ENCODE measurements at places on chromosomes 4 and X.

DNA sequence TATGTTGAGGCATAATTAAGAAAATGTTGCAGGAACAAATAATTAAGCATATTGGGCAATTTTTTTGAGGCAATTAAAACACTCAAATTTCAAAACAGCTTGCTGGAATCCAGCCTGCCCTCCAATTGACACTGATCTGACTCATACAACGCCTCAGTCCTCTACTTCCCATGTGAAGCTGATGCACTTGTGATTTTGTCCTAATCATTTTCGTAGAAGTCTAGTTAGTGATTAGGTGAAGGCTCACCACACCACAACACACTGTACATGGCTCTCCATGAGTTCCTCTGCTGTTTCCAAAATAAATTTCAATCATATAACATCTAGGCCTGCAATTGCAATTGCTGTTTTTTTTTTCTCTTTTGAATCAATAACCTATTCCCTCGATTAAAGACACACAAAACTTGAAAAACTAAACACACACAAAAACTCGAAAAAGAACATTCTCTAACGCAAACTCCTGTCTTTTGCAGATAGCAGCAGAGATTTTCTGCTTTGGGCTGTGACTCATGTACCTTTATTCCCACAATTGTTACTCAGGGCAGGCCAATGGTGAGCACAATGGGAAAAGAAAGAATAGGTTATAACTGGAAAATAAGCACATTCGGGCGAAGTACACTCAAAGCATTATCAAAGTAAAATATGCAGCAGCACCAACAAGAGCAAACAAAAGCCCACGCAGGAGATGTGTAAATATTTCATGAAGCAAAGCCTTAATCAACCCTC is 1.7 kb downstream of the GPRIN3 start:
- no peak for DNase-seq

DNA sequence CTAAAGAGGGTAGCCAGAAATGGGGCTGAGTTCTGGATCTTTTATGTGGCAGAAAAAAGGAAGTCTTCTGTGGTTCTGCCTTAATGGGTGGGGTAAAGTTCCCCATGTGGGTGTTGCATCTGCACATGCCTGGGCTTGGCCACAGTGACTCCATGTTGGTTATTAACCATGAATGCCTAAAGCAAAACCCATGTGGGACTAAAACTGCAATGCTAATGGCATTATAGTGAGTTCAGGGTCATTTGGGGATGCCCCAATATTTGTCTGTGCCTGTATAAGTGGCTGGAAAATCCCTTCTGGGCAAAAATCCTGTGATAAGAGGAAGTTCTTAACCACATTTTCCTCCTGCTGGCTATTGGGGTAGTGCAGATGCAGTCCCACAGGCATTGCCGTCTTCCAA is 857.4 kb downstream of the FAT4 start:
- no peak for DNase-seq

DNA sequence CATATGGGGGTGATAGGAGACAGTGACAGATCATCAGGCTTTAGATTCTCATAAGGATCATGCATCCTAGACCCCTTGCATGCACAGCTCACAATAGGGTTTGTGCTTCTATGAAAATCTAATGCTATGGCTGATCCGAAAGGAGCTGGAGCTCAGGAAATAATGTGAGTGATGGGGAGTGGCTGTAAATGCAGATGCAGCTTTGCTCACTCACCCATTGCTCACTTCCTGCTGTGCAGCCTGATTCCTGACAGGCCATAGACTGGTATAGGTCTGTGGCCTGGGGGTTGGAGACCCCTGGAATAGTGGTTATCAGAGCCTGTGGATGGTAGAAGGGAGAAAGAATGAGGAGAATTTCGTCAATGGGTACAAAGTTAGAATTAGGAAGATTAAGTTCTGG is 2751.1 kb downstream of the ARAP2 start:
- DNase-seq = no peak

DNA sequence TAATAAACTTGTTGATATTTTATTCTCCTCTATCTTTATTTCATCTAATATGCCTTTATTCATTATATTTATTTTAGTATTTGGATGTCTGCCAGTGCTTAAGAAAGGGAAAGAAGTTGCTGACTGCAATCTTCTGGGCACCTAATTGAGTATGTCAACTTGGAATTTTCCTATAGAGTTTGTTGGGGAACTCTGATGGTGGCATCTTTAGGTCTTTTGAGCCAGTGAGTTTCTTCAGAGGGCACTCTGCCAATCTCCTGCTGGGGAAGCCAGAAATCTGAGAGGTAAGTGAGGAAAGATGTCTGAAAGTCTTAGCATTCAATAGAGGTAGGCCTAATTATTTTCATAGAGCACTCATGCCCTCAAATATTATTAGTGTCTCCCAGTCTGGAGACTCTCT is 475.0 kb downstream of the GABRG1 start:
- no peak for DNase-seq

DNA sequence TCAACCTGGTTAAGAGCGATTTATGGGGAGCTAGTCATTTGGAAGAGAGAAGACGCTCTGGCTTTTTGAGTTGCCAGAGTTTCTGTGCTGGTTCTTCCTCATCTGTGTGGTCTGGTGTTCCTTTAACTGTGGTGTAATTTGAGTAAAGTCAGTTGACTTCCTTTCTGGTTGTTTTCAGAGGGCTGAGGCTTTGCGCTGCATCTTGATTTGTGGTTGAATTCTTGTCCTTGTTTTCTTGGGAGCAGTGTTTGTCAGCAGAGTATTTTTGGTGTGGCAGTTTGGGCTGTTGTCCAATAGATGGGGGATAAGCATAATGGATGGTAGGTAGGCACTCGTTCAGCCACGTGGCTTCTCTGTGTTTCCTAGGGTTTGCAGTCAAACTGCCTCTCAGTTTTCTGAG is 2143.2 kb upstream of the TENM3 start:
- DNase-seq = no peak

Data from C1 segment of cervical spinal cord (tissue), 14 donors.